ENCODE measurements at places on chromosomes 4 and X. TPM values are rescaled to one million over a fixed set of nuclear protein-coding genes. Genes with fewer than 3 reads are reported as not detected.

- peaks cover under 1% of the 10 kb centered on the region for H3K4me1 ChIP-seq
- no peaks in the 10 kb centered on the region for H3K27me3 ChIP-seq
- H3K36me3 ChIP-seq, result no peaks in the 10 kb centered on the region
- H3K27ac ChIP-seq, result no peak overlapping the region
- no peak for DNase-seq
These were observed 231.2 kb upstream of the VEGFC start for GRCh38 chr4:177023951-177024350.

Gene NLGN3
- total RNA-seq, result 42.2 TPM

DNA sequence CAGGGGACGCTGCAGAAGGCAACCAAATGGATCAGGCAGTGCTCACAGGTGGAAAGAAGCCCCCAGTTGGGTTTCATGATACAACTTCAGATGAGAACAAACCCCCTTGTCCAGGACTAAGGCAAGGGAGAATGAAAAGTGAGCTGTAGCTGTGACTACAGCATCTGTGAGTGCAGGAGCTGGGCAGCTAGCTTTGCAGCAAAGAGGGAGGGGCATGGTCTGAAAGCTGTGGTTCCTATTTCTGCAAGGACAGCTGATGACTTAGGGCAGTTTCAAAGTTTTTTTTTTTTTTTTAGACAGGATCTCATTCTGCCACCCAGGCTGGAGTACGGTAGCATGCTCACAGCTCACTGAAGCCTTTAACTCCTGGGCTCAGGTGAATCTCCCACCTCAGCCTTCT is 1317.4 kb upstream of the DIAPH2 start:
- H3K36me3 ChIP-seq, result no peaks in the 10 kb centered on the region
- H3K27ac ChIP-seq, result no peak overlapping the region
- no peak for DNase-seq
- peaks cover 3% of the 10 kb centered on the region for H3K27me3 ChIP-seq
- no peaks in the 10 kb centered on the region for H3K4me1 ChIP-seq

- H3K4me1 ChIP-seq, result peaks cover 14% of the 10 kb centered on the region
- no peak overlapping the region for H3K4me3 ChIP-seq
- peak; percentile 74 for DNase-seq
- no peaks in the 10 kb centered on the region for H3K36me3 ChIP-seq
These were observed 1.1 kb upstream of the TLR3 start for GRCh38 chr4:186067757-186068385.

DNA sequence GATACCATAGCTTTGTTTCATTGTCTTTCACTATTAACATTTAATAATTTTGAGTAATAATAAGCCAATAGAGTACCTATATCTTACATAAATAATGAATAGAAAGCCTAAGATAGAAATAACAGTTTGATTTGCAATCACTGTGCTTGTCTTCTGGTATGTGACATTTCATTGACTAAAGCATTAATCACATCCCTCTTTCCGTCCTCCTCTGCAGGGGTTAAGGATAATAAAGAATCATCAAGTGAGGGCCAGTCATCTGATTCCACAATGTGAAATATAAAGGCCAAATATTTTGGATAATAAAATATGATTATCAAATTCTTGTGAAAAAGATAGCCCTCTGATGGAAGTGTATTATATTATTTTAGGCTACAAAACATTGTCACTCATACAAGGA is 2073.4 kb downstream of the ARAP2 start:
- no peaks in the 10 kb centered on the region for H3K4me1 ChIP-seq
- DNase-seq, result no peak
- H3K4me3 ChIP-seq, result no peak overlapping the region
- H3K27ac ChIP-seq, result no peak overlapping the region

Gene SRPX2
- total RNA-seq, result 25.3 TPM

GRCh38 chr4:169627307-169627706 is 6.9 kb downstream of the CLCN3 start:
- no peaks in the 10 kb centered on the region for H3K36me3 ChIP-seq
- H3K27ac ChIP-seq, result no peak overlapping the region
- no peaks in the 10 kb centered on the region for H3K27me3 ChIP-seq
- H3K4me3 ChIP-seq, result no peak overlapping the region
- DNase-seq, result no peak

Gene ARHGAP4
- 66.5 TPM for total RNA-seq

Gene PAGE2B
- not detected for total RNA-seq

DNA sequence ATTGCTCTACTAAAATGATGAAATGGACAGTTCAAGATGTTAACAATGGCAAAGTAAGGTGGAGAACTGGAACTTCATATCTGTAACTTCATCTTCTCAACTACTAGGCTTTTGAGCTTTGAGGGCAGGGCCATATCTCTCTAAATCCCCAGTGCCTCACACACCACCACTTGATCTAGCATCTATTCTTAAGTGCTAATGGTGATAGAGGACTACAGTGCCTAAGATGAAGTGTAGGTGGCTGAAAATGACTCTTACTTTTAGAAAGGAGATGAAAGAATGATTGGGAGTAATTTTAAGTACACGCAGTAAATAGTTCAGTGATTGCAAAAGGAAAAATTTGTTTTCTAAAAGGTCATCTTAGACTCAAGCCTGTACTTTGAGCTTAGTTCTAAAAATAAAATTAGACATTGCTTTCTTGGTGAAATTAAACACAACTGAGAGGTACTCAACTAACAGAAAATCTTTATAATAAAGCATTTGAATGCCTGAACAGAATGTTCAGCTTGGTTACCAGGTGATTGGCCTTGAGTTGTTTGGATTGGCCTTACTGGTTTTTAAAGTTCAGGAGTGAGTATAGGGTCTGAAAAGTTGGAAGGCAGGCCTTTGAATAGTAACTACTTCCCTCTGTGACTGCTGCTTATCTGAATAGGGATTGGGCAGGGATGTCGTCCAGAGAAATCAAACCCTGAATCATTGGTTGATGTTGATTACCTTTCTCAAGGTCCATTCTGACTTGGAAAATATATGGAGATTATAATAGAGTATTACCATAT is 45.4 kb downstream of the DIAPH2 start:
- H3K36me3 ChIP-seq, result no peaks in the 10 kb centered on the region
- no peak for DNase-seq
- H3K4me1 ChIP-seq, result no peaks in the 10 kb centered on the region
- H3K4me3 ChIP-seq, result no peak overlapping the region
- no peak overlapping the region for H3K27ac ChIP-seq

- no peaks in the 10 kb centered on the region for H3K36me3 ChIP-seq
- DNase-seq, result no peak
- H3K27me3 ChIP-seq, result no peaks in the 10 kb centered on the region
- no peaks in the 10 kb centered on the region for H3K4me1 ChIP-seq
- no peak overlapping the region for H3K4me3 ChIP-seq
- H3K27ac ChIP-seq, result no peak overlapping the region
These were observed 1158.1 kb downstream of the FSTL5 start for GRCh38 chr4:161005746-161006145.

Gene MOSPD2
- 12.9 TPM for total RNA-seq

DNA sequence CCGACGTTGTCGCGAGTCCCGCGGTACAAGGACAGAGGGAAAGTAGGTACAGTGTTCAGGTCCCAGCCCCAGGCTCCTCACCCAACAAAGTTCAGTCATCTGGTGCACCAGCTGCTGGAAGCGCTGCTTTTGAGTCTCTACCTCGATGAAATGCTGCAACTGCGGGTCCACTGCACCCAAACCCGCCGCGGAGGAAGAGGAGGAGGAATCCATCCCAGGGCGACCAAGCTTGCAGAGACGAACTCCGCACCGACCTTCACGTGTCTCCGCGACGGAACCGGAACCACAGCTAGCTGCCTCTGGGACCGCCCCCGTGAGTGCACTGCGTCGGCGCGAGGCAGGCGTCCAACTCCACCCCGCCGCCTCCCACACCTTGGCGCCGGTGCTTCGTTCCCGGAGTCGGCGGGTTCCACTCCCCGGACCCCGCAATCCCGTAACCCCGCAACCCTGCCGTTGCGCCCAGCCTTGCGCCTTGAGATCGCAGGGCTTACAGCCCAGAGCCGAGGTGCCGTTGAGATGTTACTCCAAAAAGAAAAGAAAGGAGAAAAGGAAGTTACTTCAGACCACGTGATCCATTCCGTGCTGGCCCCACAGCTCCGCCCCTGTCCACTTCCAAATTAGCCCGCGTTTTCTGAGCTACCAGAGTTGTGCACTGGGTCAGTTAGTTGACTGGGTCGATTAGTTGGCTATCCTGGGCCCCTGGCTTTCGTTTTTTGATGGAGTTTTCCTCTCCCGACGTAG is at the start of gene TIMM8A:
TSS of gene TIMM8A (minus strand) at position 291 of the 741 bp plus-strand sequence. CDS start at position 213, 78 bp downstream.
- peak within 1 kb of the TSS; percentile 64 for H3K4me3 ChIP-seq
- H3K27ac ChIP-seq, result peak within 1 kb of the TSS; percentile 78
- no peaks in the 10 kb centered on the region for H3K27me3 ChIP-seq
- DNase-seq, result peak; percentile 84
- H3K4me1 ChIP-seq, result no peaks in the 10 kb centered on the region

DNA sequence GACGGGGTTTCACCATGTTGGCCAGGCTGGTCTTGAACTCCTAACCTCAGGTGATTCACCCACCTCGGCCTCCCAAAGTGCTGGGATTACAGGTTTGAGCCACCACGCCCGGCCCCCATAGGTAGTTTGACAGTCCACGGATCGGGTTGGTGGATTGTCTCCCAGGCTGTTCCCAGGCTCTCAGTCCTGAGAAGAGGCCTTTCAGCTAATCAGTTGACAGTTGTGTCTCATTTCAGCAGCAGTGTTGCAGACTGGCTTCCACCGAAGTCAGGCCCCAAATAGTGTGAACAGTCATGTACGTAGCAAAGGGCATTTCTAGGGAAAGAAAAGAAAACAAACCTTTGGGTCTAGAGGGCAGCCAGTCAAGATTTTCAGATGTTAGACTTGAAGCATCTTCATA is 102.4 kb upstream of the TLR3 start:
- no peaks in the 10 kb centered on the region for H3K27me3 ChIP-seq
- H3K4me1 ChIP-seq, result peaks cover 13% of the 10 kb centered on the region
- H3K27ac ChIP-seq, result peak overlapping the region; percentile 10
- no peak overlapping the region for H3K4me3 ChIP-seq
- DNase-seq, result no peak
- H3K36me3 ChIP-seq, result no peaks in the 10 kb centered on the region

Gene RCHY1
- 30.2 TPM for total RNA-seq

GRCh38 chr4:35900286-35901243 is 343.7 kb downstream of the ARAP2 start:
- no peak overlapping the region for H3K27ac ChIP-seq
- no peaks in the 10 kb centered on the region for H3K27me3 ChIP-seq
- no peak for DNase-seq

GRCh38 chr4:13763707-13764106 is 136.2 kb upstream of the BOD1L1 start:
- no peak overlapping the region for H3K4me3 ChIP-seq
- no peak for DNase-seq
- H3K36me3 ChIP-seq, result no peaks in the 10 kb centered on the region
- H3K4me1 ChIP-seq, result no peaks in the 10 kb centered on the region
- no peak overlapping the region for H3K27ac ChIP-seq
- no peaks in the 10 kb centered on the region for H3K27me3 ChIP-seq

GRCh38 chr4:22668702-22669101 is 24.0 kb upstream of the GBA3 start:
- H3K4me1 ChIP-seq, result peaks cover 5% of the 10 kb centered on the region
- H3K27me3 ChIP-seq, result no peaks in the 10 kb centered on the region
- DNase-seq, result no peak
- H3K27ac ChIP-seq, result no peak overlapping the region

GRCh38 chr4:8525383-8526120 is 54.6 kb upstream of the GPR78 start:
- H3K36me3 ChIP-seq, result no peaks in the 10 kb centered on the region
- H3K27ac ChIP-seq, result no peak overlapping the region
- DNase-seq, result no peak

DNA sequence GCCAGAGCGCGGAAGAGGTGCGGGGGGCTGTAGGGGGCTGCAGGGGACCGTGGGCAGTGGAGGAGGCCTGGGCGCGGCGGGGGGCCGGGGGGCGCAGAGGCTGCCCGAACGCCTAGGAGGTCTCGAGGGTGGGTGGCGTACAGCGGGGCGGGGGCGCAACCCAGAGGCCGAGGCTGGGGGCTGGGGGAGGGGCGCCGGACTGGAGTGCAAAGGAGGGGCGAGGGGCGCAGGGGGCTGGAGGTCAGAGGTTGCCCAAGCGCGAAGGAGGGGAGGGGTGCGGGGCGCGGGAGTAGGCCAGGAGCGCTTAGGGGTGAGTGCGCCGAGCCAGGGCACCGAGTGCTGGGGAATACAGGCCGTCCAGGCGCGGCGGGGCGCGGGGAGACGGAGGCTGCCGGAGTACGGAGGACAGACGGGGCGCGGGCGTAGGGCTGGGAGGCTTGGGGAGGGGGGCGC is 255 bp downstream of the GYG2 start:
- H3K4me1 ChIP-seq, result peaks cover 4% of the 10 kb centered on the region
- H3K27me3 ChIP-seq, result peaks cover 16% of the 10 kb centered on the region
- H3K27ac ChIP-seq, result no peak overlapping the region
- no peak for DNase-seq
- no peak overlapping the region for H3K4me3 ChIP-seq

Gene CNKSR2
- 11.4 TPM for total RNA-seq

- no peak for DNase-seq
- no peaks in the 10 kb centered on the region for H3K36me3 ChIP-seq
- no peaks in the 10 kb centered on the region for H3K4me1 ChIP-seq
- no peak overlapping the region for H3K27ac ChIP-seq
These were observed 37.0 kb upstream of the NUDT6 start for GRCh38 chr4:122959441-122959840.

- no peaks in the 10 kb centered on the region for H3K27me3 ChIP-seq
- H3K36me3 ChIP-seq, result no peaks in the 10 kb centered on the region
- DNase-seq, result no peak
- no peaks in the 10 kb centered on the region for H3K4me1 ChIP-seq
- H3K4me3 ChIP-seq, result no peak overlapping the region
- no peak overlapping the region for H3K27ac ChIP-seq
These were observed 1006.9 kb downstream of the PCDH7 start for GRCh38 chr4:31727030-31727429.

All from adrenal gland (tissue), 19 donors.